ENCODE measurements at places on chromosomes 11 and 22.
A peak's percentile ranks its signal among the peaks of the same experiment; 100 is the strongest.

- no peak for DNase-seq
Measured at GRCh38 chr11:1854949-1855885, 2.3 kb downstream of the LSP1 start.

GRCh38 chr22:28203286-28203685 is 284.2 kb upstream of the PITPNB start:
- DNase-seq: no peak

GRCh38 chr11:17720796-17721171 is 1.4 kb downstream of the MYOD1 start:
- no peak for DNase-seq

GRCh38 chr11:90512846-90513245 is 290.0 kb upstream of the CHORDC1 start:
- no peak for DNase-seq

GRCh38 chr11:11876458-11876857 is 34.7 kb downstream of the USP47 start:
- DNase-seq: peak; percentile 5

DNA sequence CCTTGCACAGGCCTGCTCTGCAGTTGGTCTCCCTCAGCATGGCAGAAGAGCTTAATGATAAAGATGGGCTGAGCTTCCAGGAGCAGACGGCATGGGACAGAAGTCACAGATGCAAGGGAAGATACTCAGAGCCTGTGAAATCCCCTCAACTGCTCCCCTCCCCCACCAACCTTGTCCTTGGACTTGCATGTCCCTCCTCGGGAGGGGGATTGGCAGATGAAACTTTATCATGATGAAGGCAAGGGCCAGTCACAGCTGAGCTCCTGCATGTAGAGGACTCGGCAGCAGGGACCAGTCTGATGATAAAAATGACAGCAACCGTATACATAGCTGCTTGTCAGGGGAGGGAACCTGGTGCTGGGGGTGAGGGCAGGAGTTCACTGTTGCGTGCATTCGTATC is 6.8 kb upstream of the SLC22A8 start:
- DNase-seq: no peak

DNA sequence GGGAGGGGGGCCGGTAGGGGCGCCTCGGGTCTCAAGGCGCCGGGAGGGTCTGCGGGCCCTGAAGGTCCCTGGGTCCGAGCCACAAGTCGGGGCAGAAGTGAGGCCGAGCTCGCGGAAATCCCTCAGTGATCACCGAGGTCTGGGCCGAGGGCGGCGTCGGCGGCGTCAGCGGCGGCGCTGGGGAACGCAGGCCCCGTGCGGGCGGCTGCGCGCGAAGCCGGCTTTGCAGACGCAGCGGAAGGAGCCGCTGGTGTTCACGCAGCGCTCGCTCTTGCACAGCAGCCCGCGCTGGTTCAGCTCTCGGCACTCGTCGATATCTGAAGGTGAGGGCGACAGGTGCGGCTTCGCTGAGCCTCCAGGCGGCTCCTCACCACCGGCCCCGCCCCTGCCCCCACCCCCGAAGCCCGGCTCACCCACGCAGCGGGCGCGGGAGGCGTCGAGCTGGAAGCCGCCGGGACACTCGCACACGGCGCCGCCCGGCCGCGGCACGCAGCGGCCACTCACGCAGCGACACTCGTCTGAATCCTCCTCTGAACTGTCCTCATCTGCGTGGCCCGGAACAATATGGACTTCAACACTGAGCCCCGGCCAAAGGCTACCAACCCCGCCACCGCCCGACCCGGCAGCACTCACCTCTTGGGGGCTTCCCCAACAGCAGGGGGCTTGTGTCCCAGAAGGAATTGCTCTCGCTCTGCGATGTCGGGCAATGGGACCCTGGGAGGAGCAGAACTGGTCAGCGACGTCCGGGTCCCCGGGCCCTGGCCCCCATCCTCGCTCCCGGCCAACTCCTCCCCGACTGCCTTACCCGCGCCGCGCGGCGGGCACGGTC is 14.2 kb downstream of the SCYL1 start:
- DNase-seq: no peak

DNA sequence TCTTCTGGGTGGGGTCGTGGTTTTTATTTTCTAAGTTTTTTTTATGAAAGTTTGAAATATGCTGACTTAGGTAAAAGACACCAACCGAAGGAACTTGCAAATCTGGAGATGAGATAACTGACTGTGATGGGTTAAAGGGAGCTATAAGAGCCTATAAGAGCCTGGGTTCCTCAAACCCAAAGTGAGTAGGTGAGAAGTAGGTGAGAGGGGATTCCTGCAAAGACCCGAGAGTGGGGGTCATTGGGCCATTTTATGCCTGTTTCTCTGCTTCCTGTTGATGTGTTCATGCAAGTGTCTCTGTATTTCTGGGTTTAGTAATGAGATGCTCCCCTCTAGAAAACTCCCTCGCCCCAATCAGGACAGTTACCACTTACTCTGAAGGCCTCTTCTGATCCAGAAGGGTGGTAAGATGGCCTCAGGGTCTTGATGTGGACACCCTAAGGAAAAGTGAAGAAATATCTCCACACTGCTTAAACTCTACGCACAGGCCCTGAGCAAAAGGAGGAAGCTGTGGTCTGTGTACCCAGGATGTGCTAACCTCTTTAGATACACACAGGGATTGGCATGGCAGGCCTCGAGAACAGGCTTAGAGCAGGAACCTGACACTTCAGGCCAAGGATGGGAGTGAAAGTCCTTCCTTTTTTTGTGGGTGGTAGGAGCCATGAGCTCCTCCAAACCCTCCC is 1.8 kb downstream of the FLI1 start:
- DNase-seq: no peak

DNA sequence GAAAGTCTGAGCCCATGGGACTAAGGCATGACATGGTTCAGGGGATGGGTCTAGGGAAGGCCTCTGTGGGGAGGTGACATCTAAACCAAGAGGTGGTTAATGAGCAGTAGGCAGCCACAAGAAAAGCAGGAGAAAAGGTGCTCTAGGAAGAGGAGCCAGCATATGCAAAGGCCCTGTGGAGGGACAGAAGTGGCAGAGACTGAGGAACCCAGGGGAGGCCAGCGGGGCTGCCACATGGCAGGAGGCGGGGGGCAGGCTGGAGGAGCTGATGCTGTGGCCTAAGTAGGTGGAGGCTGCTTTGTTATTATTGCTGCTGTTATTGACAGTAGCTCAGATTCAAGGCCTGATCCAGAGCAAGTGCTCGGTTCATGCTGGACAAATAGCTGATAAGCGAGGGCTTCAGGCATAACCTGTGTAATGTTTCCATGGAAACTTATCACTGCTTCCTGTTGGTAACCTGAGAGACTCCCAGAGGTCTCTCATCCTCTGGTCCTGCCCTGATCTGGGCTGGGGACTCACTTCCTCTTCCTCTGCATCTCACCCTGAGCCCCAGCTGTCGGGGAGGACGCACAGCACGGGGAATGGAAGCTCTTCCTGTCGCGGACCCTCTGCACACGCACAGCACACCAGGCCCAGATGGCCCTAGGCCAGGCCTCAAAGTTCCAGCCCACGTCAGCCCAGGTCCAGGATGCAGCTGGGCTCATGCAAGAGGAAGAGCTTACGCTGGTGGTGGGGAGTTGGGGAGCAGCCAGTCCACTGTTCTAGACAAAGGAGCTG is 75.2 kb upstream of the TP53I11 start:
- peak; percentile 87 for DNase-seq

DNA sequence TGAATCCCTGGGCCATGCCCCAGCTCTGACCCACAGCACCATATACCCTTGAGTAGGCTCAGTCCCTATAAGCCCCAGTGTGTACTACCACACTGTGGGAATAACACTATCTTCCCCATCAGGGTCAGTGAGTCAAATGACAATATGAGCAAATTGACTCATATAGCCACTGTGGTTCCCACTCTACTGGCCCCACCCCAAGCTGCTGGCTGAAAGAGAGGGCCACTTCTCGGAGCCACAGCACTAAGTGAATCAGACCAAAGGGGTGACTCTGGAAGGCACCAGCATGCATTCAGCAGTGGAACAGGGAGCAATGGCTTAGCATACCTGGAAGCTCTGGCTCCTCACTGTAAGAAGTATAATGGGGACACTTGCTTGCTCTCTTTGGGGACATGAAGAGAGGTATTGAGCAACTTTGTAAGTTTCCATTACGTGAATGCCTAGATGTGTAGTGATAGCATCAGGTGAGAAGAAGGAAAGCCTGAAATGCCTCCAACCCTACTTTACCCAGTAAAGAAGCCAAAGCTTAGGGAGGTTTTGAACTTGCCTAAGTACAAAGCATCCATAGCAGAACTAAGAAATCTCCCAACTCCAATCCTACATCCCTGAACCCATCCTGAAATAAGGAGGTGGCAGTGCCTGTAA is 13.5 kb downstream of the CD59 start:
- DNase-seq: no peak
